ENCODE measurements at places on chromosomes 5 and 9.
A peak's percentile ranks its signal among the peaks of the same experiment; 100 is the strongest.

DNA sequence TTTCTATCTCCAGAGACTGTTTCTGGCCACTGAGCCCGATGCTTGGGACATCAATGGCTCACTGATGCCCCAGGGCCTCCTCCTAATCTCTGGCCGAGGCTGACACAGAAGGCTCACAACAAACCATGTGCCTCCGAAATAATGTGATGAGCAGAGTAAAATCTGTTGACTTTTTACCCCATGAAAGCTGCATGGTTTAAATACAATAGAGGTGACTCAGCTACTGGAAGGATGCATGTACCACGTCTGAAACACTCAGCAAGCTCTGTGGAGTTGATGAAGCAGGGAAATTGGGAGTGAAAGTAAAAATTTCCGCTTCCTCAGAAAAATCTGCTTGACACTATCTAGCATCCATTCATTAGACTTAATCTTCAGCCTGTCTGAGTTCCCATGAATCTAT is 111.1 kb upstream of the EQTN start:
- no peak for DNase-seq

DNA sequence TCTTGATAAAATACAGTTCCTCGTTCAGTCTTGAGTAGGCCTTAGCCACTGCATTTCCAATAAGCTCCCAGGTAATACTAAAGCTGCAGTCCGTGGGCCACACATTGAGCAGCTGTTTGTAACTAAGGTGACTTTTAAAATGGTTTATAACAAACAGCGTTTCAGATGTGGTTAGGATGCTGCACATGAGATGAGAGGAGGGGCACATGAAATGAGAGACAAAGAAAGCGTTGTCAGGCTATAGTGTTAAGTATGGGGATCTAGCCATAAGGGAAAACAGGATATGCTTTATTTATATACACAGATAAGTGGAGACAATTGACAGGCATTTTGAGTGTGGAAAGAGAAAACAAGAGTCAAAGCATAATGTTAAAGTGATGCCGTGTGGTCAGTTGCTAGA is 89.9 kb downstream of the PAM start:
- DNase-seq: no peak

GRCh38 chr9:19271081-19271480 is 40.6 kb downstream of the DENND4C start:
- no peak for DNase-seq

- DNase-seq: no peak
Measured at GRCh38 chr9:21504894-21505293, 22.8 kb upstream of the IFNE start.

DNA sequence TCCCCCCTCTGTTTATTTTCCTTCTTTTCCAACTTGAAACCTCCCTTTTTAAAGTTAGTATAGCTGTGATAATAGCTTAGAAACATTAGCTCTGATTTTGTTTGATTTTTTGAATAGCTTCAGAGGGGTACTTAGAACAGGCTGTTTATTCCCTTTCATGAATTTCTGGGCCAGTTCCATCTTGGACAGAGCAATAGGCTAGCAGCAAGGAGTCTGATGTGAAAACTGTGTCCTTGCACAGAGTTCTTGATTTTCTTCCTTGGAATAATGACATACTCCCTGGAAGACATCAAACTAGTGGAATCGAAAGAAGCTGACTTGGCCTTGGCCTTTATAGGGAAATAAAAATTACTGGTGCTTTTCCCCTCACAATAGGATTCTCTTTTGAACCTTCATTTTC is 32.9 kb downstream of the NTRK2 start:
- DNase-seq: no peak

DNA sequence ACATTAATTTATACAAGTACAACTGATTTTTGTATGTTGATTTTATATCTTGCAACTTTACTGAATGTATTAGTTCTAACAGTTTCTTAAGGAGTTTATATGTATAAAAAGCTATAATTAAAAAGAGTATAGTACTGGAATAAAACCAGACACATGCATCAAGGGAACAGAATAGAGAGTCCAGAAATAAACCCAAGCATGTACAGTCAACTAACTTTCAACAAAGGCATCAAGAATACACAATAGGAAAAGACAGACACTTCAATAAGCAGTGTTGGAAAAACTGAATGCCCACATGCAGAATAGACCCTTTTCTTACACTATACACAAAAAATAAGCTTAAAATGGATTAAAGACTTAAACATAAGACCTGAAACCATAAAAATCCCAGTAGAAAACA is 170.9 kb downstream of the ICE1 start:
- DNase-seq: no peak

DNA sequence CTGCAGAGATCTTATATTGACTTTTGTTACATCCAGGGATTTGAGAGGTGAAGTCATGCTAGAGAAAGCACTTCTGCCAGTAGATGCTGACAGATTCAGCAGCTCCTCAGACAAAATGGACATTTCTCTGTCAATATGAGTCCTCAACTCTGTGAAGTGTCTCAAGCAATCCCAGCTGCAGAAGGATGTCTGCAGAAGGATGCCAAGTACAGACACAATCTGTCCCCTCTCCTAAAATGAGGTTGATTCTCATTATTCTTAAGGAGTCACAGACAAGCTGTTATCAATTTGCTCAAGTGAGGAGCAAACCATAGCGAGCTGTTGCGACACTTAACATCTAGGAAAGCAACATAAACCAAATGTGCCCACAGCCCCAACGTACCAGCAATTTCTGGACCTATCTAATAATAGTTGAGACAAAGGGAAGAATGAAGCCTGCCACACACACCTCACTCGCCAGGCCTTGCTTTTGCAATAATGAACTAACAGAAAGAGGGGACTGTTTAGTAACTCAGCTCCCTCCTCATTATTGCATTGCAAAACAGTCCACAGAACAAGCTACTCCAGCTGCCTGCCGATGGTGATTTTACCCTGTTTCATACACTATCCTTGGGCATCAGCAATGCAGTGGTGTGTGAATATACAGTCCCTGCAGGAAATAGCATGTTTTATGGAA is 364.2 kb upstream of the PDE4D start:
- DNase-seq: peak; percentile 53

GRCh38 chr9:134252084-134252830 is 74.0 kb upstream of the RXRA start:
- no peak for DNase-seq

GRCh38 chr5:37495668-37496347 is 116.7 kb downstream of the WDR70 start:
- no peak for DNase-seq

DNA sequence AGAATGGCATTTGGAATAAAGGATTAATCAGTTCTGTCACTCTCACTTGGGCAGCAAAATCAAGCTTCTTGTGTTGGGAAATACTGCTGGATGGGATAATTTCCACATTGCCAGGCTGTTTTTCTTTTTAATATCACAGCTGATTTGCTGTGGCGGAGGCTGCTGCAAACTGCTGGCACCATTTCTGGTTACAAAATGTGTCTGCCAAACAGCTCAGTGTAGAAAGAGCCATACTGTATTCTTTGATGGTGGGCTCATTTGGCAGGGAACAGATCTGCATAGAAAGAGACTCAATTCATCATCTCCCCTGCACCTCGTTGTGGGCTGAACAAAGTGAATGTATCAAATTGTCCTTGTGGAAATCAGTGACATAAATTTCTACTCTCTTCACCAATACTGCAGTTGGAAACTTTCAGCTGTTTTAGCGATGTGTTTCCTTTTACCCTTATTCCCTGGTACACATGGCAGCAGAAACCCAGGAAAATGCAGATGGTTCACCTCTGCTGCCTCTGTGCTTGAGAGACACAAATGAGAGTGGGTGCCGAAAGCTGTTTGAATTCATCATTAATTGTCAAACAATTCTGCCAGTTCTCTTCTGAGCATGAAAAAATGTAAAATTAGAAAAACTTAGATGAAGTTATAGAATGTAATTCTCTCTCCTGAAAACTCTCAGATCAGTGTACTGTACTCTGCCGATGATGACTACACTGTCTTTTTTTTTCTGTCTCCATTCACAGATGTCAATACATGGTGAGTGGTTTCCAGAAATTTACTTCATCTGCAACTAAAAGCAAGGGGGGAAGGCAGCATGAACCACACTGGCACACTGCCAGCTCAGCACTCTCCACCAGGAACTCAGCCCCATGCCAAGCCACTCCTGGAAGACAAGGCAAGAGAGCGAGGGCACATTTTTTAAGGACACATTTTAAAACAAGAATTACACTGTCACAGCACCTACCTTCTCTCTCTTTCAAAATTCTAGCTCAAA is 75.0 kb downstream of the HMHB1 start:
- DNase-seq: no peak

GRCh38 chr9:134709512-134710270 is 68.1 kb downstream of the COL5A1 start:
- no peak for DNase-seq

- DNase-seq: no peak
Measured at GRCh38 chr5:9698125-9698826, 68.1 kb upstream of the TAS2R1 start.

DNA sequence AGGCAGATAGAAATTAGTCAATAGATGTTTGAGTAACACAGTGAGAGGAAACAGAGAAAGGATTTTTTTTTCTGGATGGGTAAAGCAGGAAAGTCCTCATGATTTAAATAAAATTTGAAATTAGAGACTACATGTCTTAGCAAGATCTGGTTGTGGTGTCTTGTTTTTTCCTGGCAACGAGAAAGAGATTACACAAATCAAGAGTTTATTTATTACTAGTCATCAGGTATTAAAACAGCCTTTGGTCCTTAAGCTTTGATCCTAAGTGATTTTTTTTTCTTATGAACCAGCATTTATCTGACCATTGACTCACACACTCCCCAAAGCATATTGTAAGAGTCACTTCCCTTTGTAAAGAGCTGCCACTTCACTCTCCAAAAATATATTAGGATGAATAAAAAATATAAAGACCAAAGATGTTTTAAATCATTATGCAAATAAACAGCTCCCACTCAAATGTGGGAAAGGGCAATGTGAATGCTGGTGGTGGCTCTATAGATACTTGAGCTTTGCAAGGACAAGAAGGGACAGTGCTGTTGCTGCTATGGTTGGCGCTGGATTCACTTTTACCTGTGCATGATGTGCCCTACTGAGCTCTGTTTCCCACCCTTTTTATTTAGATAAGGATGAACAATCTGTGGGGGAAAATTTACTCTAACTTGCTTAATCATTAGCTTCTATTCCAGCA is 1726.5 kb downstream of the MAT2B start:
- no peak for DNase-seq

DNA sequence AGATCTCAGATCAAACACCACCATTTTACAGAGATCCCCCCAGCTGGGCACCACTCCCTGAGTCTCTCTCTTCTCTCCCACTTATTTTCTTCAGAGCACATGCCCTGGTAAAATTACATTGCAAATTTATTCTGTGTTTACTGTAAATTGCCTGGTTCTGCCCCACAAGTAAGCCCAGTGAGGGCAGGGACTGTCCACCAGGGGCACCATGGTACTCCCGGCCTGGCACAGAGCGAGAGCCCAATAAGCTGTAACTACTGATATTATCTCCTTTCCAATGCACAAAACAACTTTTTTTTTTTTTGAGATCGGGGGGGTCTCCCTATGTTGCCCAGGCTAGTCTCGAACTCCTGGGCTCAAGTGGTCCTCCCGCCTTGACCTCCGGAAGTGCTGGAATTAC is 123.0 kb downstream of the PAX5 start:
- DNase-seq: no peak

DNA sequence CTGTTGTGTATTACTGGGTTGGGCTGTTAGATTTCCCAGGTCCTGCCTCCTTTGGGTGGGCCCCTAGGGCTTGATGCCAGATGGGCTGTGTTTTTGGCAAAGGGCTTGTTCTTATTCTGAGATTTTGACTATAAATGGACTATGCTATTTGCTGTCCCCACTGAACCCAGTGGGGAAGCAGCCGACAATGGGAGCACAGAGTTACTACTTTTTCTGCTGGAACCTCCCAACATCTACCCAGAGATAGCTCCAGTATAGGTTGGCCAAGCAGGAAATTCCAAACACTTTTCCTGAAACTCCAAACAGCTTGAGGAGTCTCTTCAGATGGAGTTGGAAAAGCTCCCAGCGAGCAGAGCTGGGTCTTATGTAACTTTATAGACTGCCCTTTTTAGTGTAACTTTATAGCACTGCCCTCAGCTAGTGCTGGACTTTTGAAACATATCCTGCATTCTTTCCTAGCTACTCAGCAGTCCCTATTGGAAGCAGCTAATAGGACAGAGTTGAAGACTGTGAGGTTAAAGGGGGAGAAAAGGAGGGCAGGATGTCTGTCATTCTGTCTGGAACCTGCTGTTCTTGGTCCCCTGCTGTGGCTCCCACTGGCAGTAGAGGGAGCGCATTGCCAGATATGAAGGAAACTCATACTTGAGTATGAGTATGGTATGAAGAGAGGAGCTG is 21.0 kb downstream of the RUSC2 start:
- no peak for DNase-seq

DNA sequence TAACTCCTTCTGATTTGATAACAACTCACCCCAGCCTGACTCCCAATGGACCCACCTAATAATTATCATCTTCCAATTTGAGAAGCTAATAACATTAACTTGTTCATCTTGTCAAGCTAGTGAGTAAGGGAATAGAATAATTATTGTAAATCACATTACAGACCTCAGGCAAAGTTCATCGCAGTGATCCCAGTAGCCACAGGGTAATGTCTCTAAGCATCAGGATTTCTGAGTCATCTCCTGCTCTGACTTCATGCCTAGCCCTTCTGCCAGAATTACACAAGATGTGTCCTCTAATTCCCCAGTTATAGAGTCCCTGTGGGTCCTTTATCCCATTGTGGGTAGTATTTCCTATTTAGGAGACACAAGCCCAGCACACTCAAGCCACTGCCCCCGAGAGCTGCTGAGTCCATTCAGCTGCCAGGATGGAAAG is 365.7 kb downstream of the DEPDC1B start:
- no peak for DNase-seq

DNA sequence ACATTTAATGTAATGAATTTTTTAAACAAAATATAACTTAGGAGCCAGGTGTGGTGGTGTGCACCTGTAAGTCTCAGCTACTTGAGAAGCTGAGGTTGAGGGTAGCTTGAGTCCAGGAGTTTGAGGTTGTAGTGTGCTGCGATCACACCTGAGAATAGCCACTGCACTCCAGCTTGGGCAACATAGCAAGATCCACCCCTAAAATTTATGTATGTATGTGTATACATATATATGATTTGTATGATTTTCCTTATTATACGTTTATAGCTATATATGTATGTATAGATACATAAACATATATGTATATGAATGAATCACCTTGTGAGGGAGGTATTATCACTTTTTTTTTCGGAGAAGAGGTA is 653 bp upstream of the CCNI2 start:
- no peak for DNase-seq

DNA sequence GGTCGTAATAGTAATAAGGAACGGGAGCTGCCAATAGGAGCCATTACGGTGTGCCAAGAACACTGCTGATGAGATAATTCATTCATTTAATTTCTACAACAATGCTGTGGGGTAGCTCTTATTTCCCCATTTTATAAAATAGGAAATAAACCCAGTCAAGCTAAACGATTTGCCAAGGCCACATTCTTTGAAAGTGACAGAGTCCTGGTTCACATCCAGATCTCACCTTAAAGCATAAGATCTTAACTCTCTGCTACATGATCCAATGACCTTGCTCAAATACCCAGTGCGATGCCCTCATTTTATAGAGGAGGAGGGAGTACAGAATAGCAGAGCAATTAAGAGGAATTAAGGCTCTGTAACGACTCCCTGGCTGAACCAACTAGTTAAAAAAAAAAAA is 5.0 kb downstream of the PDE6A start:
- peak; percentile 71 for DNase-seq
